ENCODE measurements at places on chromosomes 2 and 18.

DNA sequence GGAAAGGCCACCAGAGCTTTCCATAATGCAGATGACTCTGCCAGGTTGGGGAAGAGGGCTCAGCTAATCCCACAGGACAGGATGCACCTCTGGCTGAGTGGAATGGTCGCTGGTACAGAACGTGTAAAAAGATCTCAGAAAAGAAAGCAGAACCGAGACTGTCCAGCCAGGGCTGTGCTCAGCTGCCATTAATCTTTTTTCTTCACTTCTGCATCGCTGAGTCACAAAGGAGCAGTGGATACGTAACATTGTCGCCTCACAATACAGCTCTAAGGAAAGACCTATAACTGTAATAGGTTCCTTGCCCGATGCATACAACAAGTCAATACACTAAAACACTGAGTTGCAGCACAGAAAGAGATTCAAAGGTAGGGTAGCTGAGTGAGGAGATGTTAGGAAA lies 354.2 kb downstream of the EN1 start:
- no peak for DNase-seq

DNA sequence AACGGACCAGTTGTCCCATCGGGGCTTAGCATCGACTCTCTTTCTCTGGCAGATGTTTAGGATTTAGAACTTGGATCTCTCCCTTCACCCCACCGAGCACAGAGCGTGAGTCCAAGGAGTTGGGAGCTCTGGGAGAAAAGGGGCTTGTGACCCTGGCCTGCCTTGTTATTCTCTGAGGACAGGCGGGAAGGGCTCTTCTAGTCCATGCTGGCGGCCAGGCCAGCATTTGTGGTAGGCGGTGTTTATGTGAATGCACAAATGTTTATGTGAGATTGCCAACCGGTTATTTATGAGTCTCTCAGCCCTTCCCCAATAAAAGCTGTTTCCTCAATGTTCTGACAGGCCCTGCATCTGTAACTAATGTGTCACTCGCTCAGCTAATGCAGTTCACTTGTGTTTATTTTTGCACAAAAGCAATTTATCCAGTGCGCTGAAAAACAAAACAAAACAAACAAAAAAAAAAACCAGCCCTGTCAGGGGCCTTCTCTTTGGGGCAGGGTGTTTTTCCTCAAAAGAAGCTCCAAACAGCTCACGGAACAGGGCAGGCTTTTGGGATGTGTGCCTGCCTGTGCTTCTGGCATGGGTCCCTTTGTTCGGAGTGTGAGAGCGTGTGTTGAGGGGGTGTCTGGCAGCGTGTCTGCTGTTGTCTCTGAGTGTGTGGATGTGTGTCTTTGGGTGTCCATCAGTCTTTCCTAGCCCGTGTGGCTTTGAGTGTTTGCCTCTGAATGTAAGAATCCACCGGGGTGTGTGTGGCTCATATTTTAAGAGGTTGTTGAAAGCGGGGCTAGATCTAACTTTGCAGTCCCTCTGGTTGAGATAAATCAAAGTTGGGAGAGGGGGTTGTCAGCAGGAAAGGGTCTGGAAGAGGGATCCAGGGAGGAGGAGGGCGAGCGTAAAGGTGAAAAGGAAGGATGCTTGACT lies 52.8 kb upstream of the HAAO start:
- no peak for DNase-seq

GRCh38 chr2:56960581-56960980 lies 776.8 kb downstream of the CCDC85A start:
- no peak for DNase-seq

- no peak for DNase-seq
Measured at GRCh38 chr2:2026252-2026831, 282.0 kb upstream of the PXDN start.

- no peak for DNase-seq
Measured at GRCh38 chr2:15633971-15634346, 42.3 kb downstream of the DDX1 start.

GRCh38 chr18:55838841-55839240 lies 250.8 kb upstream of the TCF4 start:
- DNase-seq, result no peak

DNA sequence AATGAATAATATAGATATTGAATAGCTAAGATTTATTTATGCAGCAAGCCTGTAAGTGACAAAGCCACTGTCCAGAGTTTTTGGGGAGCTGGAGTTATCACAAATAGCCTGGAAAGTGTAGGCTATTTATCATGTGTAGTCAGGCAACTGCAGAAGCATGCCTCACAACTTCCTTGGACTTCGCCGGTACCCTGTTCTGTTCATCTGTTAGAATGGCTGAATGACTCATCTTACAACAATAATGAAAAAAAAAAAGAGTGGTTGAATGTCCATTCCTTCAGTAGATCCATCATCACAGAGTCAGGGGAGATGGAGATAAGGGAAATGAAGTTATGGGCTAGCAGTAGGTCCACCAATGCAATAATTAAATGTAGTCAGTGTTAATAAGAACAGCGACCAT lies 24.0 kb upstream of the ATP5MC3 start:
- no peak for DNase-seq

- no peak for DNase-seq
Measured at GRCh38 chr2:148875387-148876051, 492 bp downstream of the KIF5C start.

GRCh38 chr2:111238296-111238695 lies 117.6 kb downstream of the BCL2L11 start:
- DNase-seq, result no peak

DNA sequence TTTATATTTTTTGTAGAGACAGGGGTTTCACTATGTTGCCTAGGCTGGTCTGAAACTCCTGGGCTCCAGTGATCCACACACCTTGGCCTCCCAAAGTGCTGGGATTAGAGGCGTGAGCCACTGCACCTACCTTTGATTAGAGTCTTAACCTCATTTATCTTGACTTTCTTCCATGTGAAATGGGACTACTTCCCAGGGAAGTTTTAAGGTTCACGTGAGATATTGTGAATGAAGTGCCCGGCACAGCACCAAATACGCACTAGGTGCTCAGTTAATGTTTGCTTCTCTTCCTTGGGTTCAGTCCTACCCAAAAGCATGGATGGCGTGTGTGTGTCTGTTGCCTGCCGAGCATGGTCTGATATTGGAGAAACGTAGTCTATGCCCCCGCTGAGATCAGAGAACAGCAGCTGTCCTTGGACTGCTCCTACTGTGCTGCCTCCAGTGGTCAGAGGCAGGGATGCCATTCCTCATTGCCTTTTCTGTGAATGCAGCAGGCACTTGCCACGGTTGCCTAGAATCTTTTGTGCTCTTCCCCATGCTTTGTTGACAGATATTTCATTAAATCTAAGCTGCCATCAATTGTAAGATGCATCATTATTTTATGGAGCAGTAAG lies 12.3 kb upstream of the TFCP2L1 start:
- peak; percentile 22 for DNase-seq

- no peak for DNase-seq
Measured at GRCh38 chr2:82993609-82994008, 1465.5 kb downstream of the SUCLG1 start.

Data from LoVo (cell line).